WERI-Rb-1 (cell line): ENCODE measurements at places on chromosomes 6 and 20.

DNA sequence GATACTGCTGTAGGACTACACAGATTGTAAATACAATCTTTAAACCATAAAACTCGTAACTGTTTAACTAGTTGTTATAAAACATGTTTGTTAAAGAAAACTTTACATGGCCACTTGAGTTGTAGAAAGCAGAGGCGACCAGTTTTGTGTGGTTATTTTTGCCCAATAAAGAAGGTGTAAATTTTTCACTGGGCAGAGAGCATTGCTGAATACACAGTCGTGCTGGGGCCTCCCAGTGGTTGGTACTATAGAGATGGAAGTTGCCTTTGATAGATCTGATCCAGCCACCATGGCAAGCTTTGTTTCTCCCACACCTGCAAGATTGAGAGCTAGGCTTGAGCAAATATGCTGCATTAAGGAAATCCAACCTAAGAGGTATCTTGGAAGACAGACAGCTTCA, 34.0 kb upstream of the YWHAB start:
- no peak for DNase-seq

- DNase-seq = no peak
Observed at GRCh38 chr6:71028877-71029252, 72.0 kb upstream of the B3GAT2 start.

- DNase-seq = no peak
Observed at GRCh38 chr6:12709116-12709515, 7.5 kb upstream of the PHACTR1 start.

DNA sequence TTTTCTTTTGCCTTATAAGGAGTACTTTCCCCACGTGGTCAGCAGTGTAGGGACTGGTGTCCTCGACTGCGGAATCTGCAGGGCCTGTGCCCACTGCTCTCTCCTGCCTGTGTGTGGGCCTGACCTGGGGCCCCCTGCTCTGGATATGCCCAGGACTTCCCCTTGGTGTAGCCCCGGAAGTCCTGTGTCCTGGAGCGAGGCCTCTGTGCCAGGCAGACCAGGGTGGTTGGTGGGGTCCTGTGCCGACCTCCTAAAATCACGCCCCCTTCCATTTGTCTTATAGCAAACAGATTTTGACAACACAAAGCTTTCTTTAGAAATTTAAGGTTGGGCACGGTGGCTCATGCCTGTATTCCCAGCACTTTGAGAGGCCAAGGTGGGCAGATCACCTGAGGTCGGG, 64.2 kb downstream of the DLL1 start:
- DNase-seq = no peak
